Activated T-cell treated with anti-CD3 and anti-CD28 coated beads, Interleukin-2, amount 50 U/mL, for 72 hours (primary cell): ENCODE measurements at places on chromosomes 2 and 18. TPM values are rescaled to one million over a fixed set of nuclear protein-coding genes. Genes with fewer than 3 reads are reported as not detected.

Gene SYT4
- not detected for total RNA-seq

Gene PRSS56
- total RNA-seq = 0.39 TPM

Gene ARHGEF4
- 1.7 TPM for total RNA-seq

Gene IL36RN
- not detected for total RNA-seq

Gene LTBP1
- total RNA-seq = 0.50 TPM

Gene C2orf81
- 3.7 TPM for total RNA-seq

Gene FZD7
- 1.4 TPM for total RNA-seq

Gene TWIST2
- not detected for total RNA-seq

Gene PIKFYVE
- 28.8 TPM for total RNA-seq

DNA sequence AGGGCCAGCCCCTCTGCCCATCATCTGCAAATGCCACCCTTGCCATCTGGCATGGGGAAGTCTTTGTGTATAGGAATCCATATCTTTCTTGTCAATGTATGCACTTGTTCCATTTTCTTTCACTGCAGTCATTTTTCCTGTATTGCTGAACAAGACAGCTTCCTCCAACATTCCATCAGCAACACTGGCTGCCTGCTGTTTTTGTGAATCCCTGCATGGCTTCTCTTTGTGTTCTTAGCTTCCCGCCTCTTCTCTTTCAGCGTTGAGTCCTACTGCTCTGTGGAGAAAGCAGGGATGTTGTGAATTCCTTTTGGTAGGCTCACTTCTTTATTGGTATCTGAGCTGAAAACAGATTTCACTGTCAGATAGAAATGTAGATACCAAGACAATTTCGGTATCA is 150.0 kb downstream of the LPIN1 start:
- peaks cover 14% of the 10 kb centered on the region for H3K36me3 ChIP-seq
- H3K4me1 ChIP-seq = no peaks in the 10 kb centered on the region
- H3K4me3 ChIP-seq = no peak overlapping the region

- H3K4me3 ChIP-seq = no peak overlapping the region
- H3K4me1 ChIP-seq = no peaks in the 10 kb centered on the region
- H3K36me3 ChIP-seq = no peaks in the 10 kb centered on the region
- peaks cover 23% of the 10 kb centered on the region for H3K27me3 ChIP-seq
These were observed 489.9 kb downstream of the NYAP2 start for GRCh38 chr2:225889452-225889851.

GRCh38 chr2:216695401-216695821 is at the start of gene IGFBP5:
IGFBP5 (minus strand) TSS chr2:216695549; CDS start chr2:216694775, 774 bp downstream.
- no peak for DNase-seq
- peaks cover 57% of the 10 kb centered on the region for H3K27me3 ChIP-seq
- H3K36me3 ChIP-seq = no peaks in the 10 kb centered on the region

GRCh38 chr2:33258387-33258786 is 218.1 kb upstream of the RASGRP3 start:
- H3K27ac ChIP-seq = no peak overlapping the region
- H3K27me3 ChIP-seq = peaks cover 25% of the 10 kb centered on the region
- H3K36me3 ChIP-seq = no peaks in the 10 kb centered on the region
- H3K4me1 ChIP-seq = no peaks in the 10 kb centered on the region
- DNase-seq = no peak

DNA sequence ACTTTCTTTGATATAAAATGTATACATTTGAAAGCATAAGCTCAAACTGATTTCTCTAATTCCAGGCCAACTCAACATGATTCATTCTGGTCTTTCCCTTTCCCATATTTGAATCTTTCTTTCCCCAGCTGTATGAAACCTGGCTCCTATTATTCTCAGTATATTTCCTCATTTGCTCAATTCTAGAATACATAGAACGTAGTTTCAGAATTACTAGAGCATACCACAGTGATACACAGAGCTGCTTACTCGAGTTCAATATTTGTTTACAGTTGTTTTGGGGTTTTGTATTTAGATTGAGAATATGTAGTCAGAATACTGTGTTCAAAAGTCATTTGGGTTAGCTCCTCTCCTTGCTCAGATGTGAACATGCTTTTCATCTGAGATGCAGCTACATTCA is 43.0 kb downstream of the TNFRSF11A start:
- H3K4me3 ChIP-seq = peak overlapping the region; percentile 20
- H3K36me3 ChIP-seq = peaks cover 9% of the 10 kb centered on the region
- no peaks in the 10 kb centered on the region for H3K27me3 ChIP-seq
- peaks cover 35% of the 10 kb centered on the region for H3K4me1 ChIP-seq
- DNase-seq = no peak
- peak overlapping the region; percentile 10 for H3K27ac ChIP-seq

DNA sequence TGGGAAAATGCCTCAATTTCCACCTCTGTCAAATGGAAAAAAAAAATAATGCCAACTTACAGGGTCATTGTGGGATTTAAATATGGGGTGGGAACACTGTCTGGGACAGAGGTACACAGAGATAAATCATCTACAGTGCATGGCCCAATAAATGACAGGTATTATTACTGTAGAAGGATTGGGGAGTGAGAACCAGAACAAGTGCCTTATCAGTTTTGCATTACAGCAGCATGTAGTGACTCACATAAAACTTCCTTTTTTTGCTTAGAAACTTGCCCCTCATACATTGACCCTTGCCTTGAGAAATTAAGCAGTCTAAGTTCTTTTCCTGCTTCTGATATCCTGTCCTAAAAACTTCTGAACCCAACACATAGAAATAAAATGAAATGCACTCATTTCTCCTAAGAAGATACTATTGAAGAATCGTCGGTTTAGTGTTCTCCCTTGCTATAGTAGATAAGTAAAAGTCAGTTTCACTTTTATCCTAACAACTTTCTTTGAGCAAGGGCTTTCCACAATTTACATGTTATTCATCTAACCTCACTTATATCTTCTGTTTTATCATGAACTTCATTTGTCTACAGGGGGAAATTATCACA is 121.0 kb upstream of the HAAO start:
- H3K4me1 ChIP-seq = peaks cover 16% of the 10 kb centered on the region
- no peak overlapping the region for H3K27ac ChIP-seq
- no peak for DNase-seq
- peaks cover 6% of the 10 kb centered on the region for H3K27me3 ChIP-seq
- H3K36me3 ChIP-seq = no peaks in the 10 kb centered on the region

DNA sequence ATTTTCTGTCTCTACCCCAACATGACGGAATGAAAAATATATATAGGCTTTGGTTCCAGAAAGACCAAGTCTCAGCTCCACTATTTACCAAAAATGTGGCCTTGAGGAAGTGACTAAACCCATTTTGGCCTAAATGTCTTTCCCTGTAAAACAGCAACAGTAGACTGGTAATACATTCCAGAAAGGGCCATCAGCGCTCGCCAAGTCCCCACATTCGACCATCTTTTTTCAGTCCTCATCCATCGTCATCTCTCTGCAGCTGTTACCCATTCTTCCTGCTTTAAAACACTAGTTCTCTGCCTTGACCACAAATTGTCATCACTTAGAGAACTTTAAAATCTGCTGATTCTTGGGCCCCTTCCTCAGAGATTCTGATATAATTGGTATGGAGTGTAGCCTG is 183.8 kb upstream of the CTAGE1 start:
- H3K36me3 ChIP-seq = no peaks in the 10 kb centered on the region
- no peak overlapping the region for H3K4me3 ChIP-seq
- no peak overlapping the region for H3K27ac ChIP-seq
- no peak for DNase-seq
- H3K4me1 ChIP-seq = no peaks in the 10 kb centered on the region

DNA sequence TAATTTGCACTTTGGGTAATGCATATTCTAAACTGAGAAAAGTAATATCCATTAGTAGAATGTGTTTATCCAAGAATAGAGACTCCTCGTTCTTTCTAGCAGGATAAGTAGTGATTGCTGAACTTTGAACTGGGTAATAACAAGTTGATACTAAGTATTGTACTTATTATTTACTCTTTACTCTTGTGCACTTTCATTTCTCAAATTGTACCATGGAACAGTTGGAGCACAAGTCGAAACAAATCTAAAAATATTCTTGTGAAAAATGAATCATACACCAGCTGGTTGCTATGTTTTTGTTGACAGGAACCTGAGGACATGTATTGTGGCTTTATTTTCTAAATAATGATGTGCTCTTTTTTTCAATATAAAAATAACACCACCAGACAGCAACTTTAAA is 111.9 kb downstream of the RGPD3 start:
- H3K4me1 ChIP-seq = no peaks in the 10 kb centered on the region
- H3K27me3 ChIP-seq = peaks cover 5% of the 10 kb centered on the region
- no peaks in the 10 kb centered on the region for H3K36me3 ChIP-seq
- H3K27ac ChIP-seq = no peak overlapping the region

DNA sequence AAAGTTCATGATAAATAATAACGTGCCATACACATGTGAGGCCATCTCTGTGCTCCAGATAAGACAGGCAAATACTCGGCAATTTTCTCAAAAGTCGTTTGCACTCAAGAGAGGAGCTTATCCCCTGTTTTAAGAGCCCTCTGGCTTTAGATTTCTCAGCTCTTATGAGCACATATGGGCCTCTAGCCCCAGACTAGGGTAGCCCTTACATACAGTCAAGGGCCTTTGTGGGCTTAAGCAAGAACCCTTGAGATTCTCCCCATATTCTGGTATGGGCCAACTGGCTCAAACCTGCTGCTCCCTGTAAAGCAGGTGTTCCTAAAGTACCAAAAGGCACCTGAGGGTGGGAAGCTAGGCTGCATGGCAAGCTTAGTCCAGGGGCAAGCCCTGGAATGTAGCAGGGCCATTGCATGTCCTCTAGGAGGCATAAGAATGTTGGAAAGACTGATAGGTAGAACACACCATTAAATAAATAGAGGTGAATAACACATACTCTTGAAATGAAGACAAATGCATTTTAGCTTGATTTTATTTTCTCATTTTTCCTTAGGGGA is 66.1 kb downstream of the FASTKD2 start:
- H3K36me3 ChIP-seq = peaks cover 2% of the 10 kb centered on the region
- H3K27ac ChIP-seq = no peak overlapping the region
- no peak for DNase-seq

- H3K36me3 ChIP-seq = peaks cover 6% of the 10 kb centered on the region
- no peaks in the 10 kb centered on the region for H3K27me3 ChIP-seq
- no peak for DNase-seq
- no peak overlapping the region for H3K4me3 ChIP-seq
- peaks cover 19% of the 10 kb centered on the region for H3K4me1 ChIP-seq
- H3K27ac ChIP-seq = no peak overlapping the region
These were observed 23.7 kb downstream of the FARP2 start for GRCh38 chr2:241379481-241380480.
